ENCODE measurements at places on chromosomes 16 and 17.

DNA sequence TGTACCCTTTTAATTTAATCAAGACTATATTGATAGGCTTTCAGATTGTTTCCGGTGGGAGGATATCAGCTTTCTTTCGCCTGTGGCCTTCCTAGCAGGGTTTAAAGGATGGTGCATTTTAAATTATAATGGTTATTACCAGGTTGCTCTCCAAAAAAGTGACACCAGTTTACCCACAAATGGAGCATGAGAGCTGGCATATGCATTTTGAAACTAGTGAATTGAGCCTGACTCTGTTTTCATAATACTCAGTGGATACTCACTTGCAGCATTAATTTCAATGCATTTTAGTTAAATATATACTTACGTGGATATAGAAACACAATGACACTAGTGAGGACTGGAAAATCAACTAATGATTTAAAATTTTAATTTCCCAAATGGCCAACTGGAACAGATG, 5.8 kb downstream of the MYL4 start:
- DNase-seq, result no peak

- no peak for DNase-seq
Measured at GRCh38 chr17:67260170-67260987, 15.4 kb upstream of the HELZ start.

DNA sequence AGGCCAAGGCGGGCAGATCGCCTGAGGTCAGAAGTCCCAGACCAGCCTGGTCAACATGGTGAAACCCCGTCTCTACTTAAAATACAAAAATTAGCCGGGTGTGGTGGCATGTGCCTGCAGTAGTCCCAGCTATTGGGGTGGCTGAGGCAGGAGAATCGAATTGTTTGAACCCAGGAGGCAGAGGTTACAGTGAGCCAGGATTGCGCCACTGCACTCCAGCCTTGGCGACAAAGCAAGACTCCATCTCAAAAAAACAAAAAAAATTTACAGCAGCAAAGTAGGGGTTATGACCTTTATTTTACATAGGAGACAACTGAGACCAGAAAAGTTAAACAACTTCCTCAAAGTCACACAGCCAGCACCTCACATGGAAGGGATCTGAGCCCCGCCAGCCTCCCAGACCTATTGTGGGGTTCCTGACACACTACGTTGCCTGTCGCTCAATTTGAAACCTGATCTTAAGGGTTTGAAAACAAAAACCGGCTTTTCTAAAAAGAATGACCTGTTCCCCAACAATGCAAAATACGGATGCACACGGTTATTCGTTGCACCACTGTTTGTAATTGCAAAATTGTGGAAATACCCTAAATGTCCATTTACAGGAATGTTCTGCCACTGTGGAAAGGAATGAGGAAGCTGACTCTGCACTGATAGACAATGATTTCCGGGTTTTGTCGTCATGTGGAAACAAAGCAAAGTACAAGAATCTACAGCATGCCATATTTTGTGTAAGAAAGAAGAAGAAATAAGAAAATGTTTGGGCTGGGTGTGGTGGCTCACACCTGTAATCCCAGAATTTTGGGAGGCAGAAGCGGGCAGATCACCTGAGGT, 77.2 kb downstream of the CNGB1 start:
- no peak for DNase-seq

- DNase-seq, result peak; percentile 81
Measured at GRCh38 chr17:79188048-79188447, 113.4 kb downstream of the ENGASE start.

DNA sequence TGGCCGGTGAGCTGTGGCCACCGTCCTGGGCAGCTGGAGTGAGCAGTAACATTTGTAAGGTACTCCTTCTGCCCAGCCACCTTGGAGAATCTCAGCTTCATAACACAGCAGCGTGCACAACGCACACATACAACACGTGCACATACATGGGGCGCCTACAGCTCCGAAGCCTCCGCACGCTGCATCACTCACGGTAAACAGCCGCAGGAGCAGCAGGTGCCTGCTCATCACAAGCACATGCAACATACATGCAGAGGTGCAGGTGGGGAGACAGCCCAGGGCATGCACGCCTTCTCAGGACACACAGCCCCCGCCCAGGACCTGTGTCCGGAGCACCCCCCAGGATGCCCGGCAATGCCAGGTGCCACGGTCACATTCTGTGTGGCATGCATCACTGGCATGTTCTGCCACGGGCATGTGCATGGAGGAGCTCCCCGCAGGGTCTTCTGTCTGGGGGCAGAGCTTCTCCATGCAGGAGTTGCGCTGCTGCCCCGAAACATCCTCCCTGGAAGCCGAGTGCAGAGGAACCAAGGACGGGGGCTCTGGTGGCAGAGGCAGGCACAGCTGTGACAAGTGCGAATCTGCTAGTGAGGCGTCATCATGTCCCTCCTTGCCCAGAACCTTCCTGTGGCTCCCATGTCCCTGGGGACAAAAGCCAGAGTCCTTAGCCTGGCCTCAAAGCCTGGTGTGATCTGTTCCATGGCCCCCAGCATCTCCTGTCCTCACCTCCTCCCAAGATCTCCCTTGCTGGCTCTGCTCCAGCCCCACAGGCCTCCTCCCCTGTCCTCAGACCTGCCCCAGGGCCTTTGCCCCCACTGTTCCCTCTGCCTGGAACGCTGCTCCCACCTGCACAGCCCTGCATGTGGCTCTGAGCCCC, 184.0 kb upstream of the GSE1 start:
- no peak for DNase-seq
